ENCODE measurements at places on chromosomes 6 and 20. TPM values are rescaled to one million over a fixed set of nuclear protein-coding genes. Genes with fewer than 3 reads are reported as not detected.

Gene RBBP8NL
- total RNA-seq, result 5.9 TPM

DNA sequence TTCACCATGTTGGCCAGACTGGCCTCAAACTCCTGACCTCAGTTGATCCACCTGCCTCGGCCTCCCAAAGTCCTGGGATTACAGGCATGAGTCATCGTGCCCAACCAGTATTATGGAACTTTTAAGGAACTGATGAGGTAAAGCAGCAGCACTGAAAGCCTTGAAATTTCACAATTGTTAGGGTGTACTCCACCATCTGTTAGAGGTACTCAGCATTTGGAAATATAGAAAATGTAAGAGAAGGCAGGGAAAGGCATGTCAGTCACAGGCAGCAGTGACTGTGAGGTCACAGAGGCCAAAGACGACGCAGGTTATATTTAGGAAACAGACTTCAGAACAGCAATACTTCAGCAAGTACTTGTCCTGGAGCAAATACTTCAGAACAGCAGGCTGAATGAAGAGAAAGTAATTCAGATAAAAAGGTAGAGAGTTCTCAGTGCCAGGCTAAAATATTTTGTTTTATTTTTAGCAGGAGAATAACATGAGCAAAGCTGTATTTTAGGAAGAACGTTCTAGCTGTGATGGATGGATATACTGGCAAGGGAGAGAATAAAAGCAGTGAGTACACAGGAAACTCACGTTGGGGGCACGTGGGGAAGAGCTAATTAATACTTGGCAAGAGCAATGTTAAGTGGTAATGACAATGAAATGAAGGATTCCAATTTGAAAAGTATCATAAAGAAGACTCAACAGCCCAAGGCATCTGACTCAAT, 67.2 kb downstream of the DTNBP1 start:
- no peaks in the 10 kb centered on the region for H3K27me3 ChIP-seq
- no peak for DNase-seq
- H3K27ac ChIP-seq, result no peak overlapping the region
- no peak overlapping the region for H3K4me3 ChIP-seq

DNA sequence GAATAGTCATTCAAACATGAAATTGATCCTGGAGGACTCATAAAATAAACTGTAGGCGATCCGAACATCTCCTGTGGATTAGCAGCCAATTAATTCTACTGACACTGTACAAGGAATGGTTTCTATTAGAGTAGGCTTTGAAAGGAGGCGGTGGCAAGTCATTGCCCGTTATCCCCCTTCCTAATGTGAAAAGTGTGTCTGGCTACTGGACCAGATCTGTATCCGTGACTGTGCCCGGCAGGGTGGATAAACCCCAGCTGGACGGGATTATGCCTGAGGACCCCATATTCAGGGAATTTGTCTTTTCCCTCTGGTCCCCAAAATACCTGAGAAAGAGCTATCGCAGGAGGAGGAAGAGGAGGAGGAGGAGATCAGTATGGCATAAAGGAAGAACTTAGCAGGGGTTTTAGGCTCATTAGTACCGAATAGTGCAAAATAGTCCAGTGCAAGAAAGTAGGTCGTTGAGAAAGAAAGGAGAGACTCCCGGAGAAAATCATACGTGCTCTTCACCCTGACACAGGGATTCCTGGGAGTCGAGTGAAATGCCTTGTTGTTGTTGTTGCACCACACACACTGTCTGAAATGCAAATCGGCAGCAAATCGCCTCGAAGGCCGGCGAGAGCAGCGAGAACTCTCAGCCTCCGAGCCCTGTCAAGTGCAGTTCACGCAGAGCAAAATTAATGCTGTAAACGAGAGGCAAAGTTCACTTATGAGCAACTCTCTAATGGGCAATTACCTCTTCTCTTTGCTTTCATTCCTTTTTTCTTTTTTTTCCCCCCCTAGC, 178.9 kb upstream of the ARID1B start:
- no peak overlapping the region for H3K4me3 ChIP-seq
- no peak overlapping the region for H3K27ac ChIP-seq
- no peaks in the 10 kb centered on the region for H3K4me1 ChIP-seq

Gene WFDC11
- not detected for total RNA-seq

- H3K4me1 ChIP-seq, result no peaks in the 10 kb centered on the region
- no peak overlapping the region for H3K4me3 ChIP-seq
- DNase-seq, result peak; percentile 34
- no peaks in the 10 kb centered on the region for H3K27me3 ChIP-seq
- no peak overlapping the region for H3K27ac ChIP-seq
Measured at GRCh38 chr6:22716721-22717120, 147.4 kb downstream of the HDGFL1 start.

GRCh38 chr6:68635706-68636513, 828 bp downstream of the ADGRB3 start:
- H3K4me3 ChIP-seq, result peak overlapping the region; percentile 38
- no peak overlapping the region for H3K27ac ChIP-seq
- no peak for DNase-seq
- H3K36me3 ChIP-seq, result no peaks in the 10 kb centered on the region
- no peaks in the 10 kb centered on the region for H3K4me1 ChIP-seq

- H3K27me3 ChIP-seq, result no peaks in the 10 kb centered on the region
- no peaks in the 10 kb centered on the region for H3K36me3 ChIP-seq
- no peaks in the 10 kb centered on the region for H3K4me1 ChIP-seq
- no peak overlapping the region for H3K27ac ChIP-seq
- DNase-seq, result no peak
- H3K4me3 ChIP-seq, result no peak overlapping the region
Measured at GRCh38 chr6:132412656-132413498, 11.6 kb upstream of the MOXD1 start.

Gene TAF4
- total RNA-seq, result 17.4 TPM

Gene PRDM13
- not detected for total RNA-seq

DNA sequence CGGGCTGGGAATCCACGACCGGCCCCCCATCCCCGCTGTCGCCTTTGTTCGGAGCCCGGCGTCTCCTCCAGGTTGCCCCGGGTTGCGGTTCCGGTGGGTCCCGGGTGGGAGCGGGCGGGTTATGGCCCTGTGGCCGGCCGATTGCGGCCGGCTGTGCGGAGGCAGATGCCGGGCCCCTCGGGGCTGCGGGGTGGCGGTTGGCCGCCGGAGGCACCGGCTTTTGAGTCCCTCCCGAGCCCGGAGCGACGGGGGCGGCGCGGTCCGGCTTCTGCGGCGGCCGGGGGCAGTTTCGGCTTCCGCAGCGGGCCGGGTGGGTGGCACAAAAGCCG, 431 bp downstream of the LOC128125822 start:
- DNase-seq, result no peak
- peaks cover 6% of the 10 kb centered on the region for H3K36me3 ChIP-seq
- no peaks in the 10 kb centered on the region for H3K27me3 ChIP-seq
- H3K27ac ChIP-seq, result peak overlapping the region; percentile 99
- H3K4me3 ChIP-seq, result peak overlapping the region; percentile 88
- H3K4me1 ChIP-seq, result no peaks in the 10 kb centered on the region

Gene RSPO3
- 4.4 TPM for total RNA-seq

- H3K27me3 ChIP-seq, result no peaks in the 10 kb centered on the region
- H3K4me1 ChIP-seq, result no peaks in the 10 kb centered on the region
- no peak overlapping the region for H3K4me3 ChIP-seq
- no peak for DNase-seq
Measured at GRCh38 chr6:105509506-105510331, 106.8 kb upstream of the PREP start.

DNA sequence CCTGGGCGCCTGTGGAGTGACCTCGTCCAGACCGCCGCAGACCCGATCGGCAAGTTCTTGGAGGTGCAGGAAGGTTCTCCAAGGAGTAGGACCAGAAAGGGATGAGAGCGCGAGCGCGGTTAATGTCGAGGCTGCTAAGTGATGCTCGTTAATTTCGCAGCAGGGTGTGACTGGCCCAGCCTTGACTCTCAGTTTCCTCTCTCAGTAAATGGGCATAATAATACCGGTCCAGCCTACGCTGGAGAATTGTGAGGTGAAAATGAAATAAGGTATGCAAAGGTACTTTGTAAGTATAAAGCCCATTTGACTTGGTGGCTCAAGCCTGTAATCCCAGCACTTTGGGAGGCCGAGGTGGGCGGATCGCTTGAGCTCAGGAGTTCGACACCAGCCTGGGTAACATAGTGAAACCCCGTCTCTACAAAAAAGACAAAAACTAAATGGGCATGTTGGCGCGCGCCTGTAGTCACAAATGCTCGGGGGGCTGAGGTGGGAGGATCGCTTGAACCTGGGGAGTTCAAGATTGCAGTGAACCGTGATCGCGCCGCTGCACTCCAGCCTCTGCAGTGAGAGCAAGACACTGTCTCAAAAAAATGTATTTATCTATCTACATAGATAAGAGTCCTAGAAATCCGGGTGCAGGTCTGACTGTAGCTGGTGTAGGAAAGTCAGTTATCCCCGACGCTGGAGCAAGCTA, 634 bp upstream of the BTBD9 start:
- H3K27ac ChIP-seq, result peak overlapping the region; percentile 83
- H3K27me3 ChIP-seq, result no peaks in the 10 kb centered on the region
- peaks cover 8% of the 10 kb centered on the region for H3K4me1 ChIP-seq
- no peaks in the 10 kb centered on the region for H3K36me3 ChIP-seq
- DNase-seq, result no peak

- no peak overlapping the region for H3K4me3 ChIP-seq
- H3K27ac ChIP-seq, result no peak overlapping the region
- H3K4me1 ChIP-seq, result no peaks in the 10 kb centered on the region
- H3K27me3 ChIP-seq, result no peaks in the 10 kb centered on the region
Measured at GRCh38 chr6:68054756-68055155, 580.3 kb upstream of the ADGRB3 start.

- H3K27ac ChIP-seq, result no peak overlapping the region
- no peak for DNase-seq
- H3K4me3 ChIP-seq, result no peak overlapping the region
- no peaks in the 10 kb centered on the region for H3K27me3 ChIP-seq
- no peaks in the 10 kb centered on the region for H3K36me3 ChIP-seq
- H3K4me1 ChIP-seq, result peaks cover 19% of the 10 kb centered on the region
Measured at GRCh38 chr20:10868299-10868698, 194.5 kb upstream of the JAG1 start.

Gene TAGAP
- 1.1 TPM for total RNA-seq

DNA sequence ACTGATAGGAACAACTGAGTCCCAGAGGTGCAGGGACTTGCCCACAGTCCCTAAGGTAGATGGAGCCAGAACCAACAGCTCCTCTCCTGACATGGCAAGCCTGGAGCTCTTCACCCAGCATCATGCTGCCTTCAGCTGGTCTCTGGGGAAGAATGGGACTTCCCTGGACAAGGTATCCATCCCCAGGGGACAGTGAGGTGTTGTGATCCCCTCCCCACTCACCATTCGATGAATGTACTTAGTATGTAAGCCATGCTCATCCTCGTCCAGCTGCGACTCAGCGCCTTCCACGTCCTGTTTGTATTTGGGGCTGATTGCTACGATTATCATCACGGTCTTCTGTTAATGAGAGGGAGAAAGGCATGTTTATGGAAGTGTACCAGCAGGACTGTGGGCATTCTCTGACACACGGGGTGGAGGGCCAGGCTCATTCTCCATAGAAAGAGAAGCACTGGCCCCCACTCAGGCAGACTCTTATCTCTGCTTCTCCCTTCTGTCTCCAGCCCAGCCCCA, 39.4 kb downstream of the TRAF3IP2 start:
- DNase-seq, result no peak
- no peaks in the 10 kb centered on the region for H3K27me3 ChIP-seq
- H3K27ac ChIP-seq, result peak overlapping the region; percentile 46
- peaks cover 7% of the 10 kb centered on the region for H3K36me3 ChIP-seq
- H3K4me1 ChIP-seq, result peaks cover 3% of the 10 kb centered on the region

DNA sequence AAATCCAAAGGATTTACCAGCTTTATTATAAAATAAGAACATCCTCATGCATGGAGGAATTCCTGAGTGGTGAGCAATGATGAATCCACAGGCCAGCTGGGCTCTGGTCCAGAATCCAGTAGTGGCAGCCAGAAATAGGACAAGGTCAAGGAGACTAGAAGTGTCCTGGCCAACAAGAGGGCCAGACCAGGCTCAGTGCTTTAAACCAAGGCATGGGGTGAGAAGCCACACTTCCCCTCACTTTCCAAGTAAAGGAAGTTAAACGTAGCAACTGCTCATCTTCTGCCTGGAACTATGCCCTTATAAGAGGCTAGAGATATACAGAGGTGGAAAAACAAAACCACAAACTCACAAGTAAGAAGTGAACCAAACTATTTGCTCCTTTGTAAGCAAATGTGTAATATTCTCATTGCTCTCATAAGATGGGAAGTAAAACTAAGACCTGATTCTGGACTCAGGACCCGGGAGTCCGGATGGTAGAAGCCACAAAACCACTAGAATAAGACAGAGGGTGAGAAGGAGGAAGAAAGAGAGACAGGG, 253.2 kb downstream of the UST start:
- H3K4me3 ChIP-seq, result no peak overlapping the region
- DNase-seq, result peak; percentile 32
- H3K27me3 ChIP-seq, result no peaks in the 10 kb centered on the region
- H3K4me1 ChIP-seq, result no peaks in the 10 kb centered on the region
- no peaks in the 10 kb centered on the region for H3K36me3 ChIP-seq

Gene PRR18
- not detected for total RNA-seq

DNA sequence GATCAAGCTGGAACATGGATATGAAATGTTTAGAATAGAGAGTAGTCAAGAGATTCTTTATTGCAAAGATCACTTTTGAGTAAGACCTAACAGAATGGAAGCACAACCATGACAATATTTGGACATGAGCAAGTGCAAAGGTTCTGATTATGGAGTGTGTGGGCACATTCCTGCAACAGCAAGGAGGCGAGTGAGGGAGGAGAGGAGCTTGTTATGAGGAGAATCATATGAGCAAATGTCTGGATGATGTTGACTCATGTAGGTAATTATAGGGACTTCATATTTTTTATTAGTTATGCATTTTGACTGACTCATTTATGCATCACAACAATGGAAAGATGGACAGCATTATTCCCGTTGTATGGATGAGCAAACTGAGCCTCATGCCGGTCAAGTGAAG, 100.8 kb upstream of the SLC35B3 start:
- no peak for DNase-seq
- H3K27me3 ChIP-seq, result no peaks in the 10 kb centered on the region
- no peaks in the 10 kb centered on the region for H3K36me3 ChIP-seq
- no peak overlapping the region for H3K4me3 ChIP-seq
- H3K4me1 ChIP-seq, result no peaks in the 10 kb centered on the region
- no peak overlapping the region for H3K27ac ChIP-seq

DNA sequence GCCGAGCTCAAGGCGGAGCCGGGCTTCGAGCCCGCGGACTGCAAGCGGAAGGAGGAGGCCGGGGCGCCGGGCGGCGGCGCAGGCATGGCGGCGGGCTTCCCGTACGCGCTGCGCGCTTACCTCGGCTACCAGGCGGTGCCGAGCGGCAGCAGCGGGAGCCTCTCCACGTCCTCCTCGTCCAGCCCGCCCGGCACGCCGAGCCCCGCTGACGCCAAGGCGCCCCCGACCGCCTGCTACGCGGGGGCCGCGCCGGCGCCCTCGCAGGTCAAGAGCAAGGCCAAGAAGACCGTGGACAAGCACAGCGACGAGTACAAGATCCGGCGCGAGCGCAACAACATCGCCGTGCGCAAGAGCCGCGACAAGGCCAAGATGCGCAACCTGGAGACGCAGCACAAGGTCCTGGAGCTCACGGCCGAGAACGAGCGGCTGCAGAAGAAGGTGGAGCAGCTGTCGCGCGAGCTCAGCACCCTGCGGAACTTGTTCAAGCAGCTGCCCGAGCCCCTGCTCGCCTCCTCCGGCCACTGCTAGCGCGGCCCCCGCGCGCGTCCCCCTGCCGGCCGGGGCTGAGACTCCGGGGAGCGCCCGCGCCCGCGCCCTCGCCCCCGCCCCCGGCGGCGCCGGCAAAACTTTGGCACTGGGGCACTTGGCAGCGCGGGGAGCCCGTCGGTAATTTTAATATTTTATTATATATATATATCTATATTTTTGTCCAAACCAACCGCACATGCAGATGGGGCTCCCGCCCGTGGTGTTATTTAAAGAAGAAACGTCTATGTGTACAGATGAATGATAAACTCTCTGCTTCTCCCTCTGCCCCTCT, 1.1 kb downstream of the CEBPB start:
- H3K36me3 ChIP-seq, result no peaks in the 10 kb centered on the region
- H3K4me3 ChIP-seq, result peak overlapping the region; percentile 85
- no peaks in the 10 kb centered on the region for H3K27me3 ChIP-seq
- no peaks in the 10 kb centered on the region for H3K4me1 ChIP-seq

Gene RNF217
- 20.4 TPM for total RNA-seq

Measured in colonic mucosa (tissue), 4 donors.